ENCODE measurements at places on chromosomes 16 and 17. TPM values are rescaled to one million over a fixed set of nuclear protein-coding genes. Genes with fewer than 3 reads are reported as not detected.

The TXNDC17 gene
- 114 TPM for total RNA-seq

The TSEN54 gene
- 15.7 TPM for total RNA-seq

The ITGB3 gene
- 27.8 TPM for total RNA-seq

The KRT15 gene
- total RNA-seq: 15.3 TPM

The CFAP97D1 gene
- under 0.01 TPM for total RNA-seq

The TMEM88 gene
- total RNA-seq: 0.22 TPM

The UBE2G1 gene
- 27.1 TPM for total RNA-seq

The ZNF768 gene
- total RNA-seq: 20.3 TPM

The TEKT1 gene
- not detected for total RNA-seq

The GAST gene
- not detected for total RNA-seq

The PPP1R1B gene
- not detected for total RNA-seq

The TSNAXIP1 gene
- total RNA-seq: 0.89 TPM

The CSH2 gene
- total RNA-seq: not detected

The KRTAP4-3 gene
- total RNA-seq: not detected

The P2RX1 gene
- total RNA-seq: 0.25 TPM

The RPS15A gene
- 2,129 TPM for total RNA-seq

The CCL13 gene
- not detected for total RNA-seq

The ACSM2B gene
- not detected for total RNA-seq

The SLC39A11 gene
- 39.4 TPM for total RNA-seq

The CTRL gene
- total RNA-seq: 0.33 TPM

The TBC1D10B gene
- 34.7 TPM for total RNA-seq

The SLC5A2 gene
- total RNA-seq: under 0.01 TPM

The PRMT7 gene
- total RNA-seq: 52.0 TPM

The ACAP1 gene
- 2.4 TPM for total RNA-seq

The OSBPL7 gene
- 7.0 TPM for total RNA-seq

The CD300E gene
- total RNA-seq: not detected

The MT1G gene
- not detected for total RNA-seq

The KRT34 gene
- total RNA-seq: 133 TPM

The HS3ST3B1 gene
- total RNA-seq: 19.7 TPM

The GSDMA gene
- not detected for total RNA-seq

The ZNF287 gene
- 6.3 TPM for total RNA-seq

The TBC1D28 gene
- total RNA-seq: not detected

The OTOP2 gene
- total RNA-seq: not detected

The KRTAP2-2 gene
- total RNA-seq: not detected

The PITPNC1 gene
- 53.1 TPM for total RNA-seq

The PRSS33 gene
- not detected for total RNA-seq

Measured in uterine smooth muscle cell (primary cell).